MCF 10A (cell line): ENCODE measurements at places on chromosomes 5 and 9. TPM values are rescaled to one million over a fixed set of nuclear protein-coding genes. Genes with fewer than 3 reads are reported as not detected.

GRCh38 chr9:89839449-89839848 lies 234.6 kb downstream of the GADD45G start:
- no peak for DNase-seq

GRCh38 chr9:77614645-77615044 lies 33.5 kb downstream of the GNA14 start:
- DNase-seq, result no peak

DNA sequence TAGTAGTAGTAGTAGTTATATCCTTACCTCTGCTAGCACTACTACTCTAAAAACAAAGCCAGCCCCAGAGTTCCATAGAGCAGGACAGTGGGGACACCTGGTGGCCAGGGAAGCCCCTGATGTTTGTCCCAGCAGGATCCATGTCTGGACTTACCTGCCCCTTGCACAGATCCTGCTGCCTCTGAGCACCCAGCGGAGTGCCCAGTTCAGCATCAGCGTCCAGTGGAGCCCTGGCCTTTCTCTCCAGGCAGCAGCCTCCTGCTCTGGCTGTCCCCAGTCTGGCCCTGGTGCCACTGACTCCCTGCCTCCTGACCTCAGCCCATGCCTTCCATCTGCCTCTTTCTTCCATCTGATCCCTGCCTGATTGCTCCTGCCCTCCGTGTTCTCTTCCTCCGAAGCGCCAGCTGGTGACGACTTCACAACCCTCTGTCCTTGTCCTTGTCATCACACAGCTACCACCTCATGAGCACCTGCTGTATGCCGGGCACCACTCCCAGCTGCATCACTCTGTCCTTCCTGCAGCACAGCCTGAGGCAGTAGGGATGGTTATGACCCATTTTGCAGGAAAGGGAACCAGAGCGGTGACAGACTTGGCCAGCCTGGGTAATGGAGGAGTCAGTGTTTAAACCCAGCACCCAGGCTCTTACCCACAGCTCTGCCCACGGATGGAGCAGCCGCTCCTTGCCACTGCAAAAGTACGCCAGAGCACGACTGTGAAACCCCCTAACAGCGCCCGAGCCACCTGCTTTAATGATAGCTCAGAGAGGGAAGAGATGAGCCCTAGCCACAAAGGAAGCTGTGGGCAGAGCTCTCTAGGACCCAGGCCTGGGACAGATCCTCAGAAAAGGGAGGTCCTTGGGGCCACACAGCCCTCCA lies 11.5 kb downstream of the SARDH start:
- peak; percentile 61 for DNase-seq

- DNase-seq, result no peak
Measured at GRCh38 chr5:92455011-92455410, 1071.9 kb upstream of the ARRDC3 start.

DNA sequence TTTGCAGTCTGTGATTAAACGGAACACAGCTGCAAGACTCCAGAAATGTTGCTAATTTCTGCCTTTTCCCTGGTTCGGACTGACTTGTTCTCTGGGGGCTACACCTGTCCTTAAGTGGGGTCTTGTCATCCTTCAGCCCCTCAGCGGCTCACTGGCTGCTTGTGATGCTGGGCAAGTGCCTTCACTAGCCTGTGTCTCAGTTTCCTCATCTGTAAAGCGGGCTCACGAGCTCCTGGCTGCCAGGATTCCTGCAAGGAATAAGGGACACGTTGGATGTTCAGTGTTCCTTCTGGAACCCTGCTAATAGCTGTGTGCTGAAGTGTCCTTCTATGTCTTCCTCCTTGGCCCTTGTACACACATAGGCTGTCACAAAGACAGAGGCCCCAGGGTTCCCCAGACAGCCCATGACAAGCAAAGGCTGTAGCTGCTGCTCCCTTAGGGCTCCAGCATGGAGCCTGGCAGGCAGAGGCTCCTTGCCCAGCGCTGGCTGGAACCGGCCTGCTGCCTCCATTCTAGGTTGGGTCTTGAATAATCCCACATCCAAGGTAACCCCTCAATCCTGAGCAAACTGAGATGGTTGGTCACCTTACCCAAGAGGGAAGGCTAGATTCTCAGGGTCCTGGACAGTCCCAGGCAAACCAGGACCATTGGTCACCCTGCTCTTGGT lies 116.1 kb downstream of the GAPVD1 start:
- no peak for DNase-seq

GRCh38 chr5:39073767-39074016 lies 507 bp downstream of the RICTOR start:
- no peak for DNase-seq

GRCh38 chr5:79378510-79379186 lies 135.3 kb downstream of the HOMER1 start:
- no peak for DNase-seq

- DNase-seq, result no peak
Measured at GRCh38 chr5:180154821-180155364, 54.1 kb downstream of the RASGEF1C start.

Gene CRAT
- total RNA-seq, result 14.5 and 17.0 TPM in 2 replicates

DNA sequence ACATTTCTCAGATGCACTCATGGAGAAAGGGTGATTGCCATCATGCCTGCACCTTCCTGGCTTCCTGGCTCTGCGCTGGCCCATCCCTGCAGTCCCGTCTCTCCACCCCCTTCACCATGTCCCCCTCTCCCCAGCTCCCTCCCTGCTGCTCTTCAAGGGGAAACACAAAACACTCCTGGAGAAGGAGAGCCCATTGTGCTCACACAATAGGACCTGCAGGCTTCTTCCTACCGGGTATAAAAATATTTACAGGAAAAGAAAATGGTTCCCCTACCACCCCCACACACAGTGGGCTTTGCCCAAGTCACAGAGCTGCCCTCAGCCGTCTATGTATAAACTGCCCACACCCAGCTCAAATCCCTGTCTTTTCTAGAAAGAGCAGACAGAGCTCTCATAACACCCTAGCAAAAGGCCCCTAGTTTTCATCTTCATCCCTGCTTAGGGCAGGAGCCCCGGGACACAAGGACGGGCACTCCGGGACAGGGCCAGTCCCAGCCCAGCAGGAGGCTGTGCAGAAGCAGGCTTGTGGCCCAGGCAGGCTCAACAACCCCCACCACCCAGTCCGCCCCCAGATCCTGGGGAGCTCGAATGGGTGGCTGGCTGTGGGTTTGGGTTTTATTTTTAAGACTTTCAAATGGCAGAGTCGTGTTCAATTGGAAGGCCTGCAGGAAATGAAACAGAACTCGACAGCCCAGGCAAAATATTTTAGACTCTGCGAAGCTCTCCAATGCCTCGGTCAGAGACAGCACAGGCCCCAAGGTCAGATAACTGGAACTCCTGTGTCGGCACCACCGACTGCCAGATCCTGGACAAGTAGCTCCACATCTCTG lies 77.3 kb downstream of the LRSAM1 start:
- DNase-seq, result no peak

- no peak for DNase-seq
Measured at GRCh38 chr5:50435168-50435567, 5.9 kb downstream of the EMB start.

DNA sequence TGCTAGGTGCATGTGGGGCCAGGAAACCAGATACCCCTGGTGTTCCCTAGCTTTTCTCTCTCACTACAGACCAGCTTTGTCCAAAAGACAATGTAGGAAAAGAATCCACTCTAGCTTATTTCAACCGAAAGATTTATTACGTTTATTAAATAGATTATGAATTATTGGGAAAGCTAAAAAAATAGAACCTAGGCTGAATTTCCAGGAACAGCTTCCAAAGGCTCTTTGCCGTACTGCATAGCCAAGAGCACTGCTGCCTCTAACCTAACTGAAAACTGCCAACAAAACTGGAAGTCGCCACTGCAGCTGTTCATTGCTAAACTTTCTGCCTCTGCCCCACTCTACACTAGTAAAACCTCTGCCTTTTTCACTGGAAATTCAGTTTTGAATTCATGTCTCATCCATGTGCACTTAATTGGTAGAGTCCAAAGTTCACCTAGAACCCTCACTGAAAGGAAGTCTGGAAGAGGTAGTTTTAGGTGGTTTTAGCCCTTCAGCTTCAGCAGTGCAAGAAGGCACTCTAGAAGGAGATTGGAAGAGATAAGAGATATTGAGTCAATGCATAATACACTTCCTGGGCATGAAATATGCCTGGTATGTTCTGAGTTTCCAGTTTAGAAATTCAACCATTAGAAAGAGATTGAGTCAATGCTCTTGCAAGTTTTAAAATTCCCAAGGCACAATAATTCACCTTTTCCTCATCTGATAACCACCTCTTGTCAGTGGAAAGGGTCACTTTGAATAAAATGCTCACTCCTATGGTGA lies 927.9 kb downstream of the MAT2B start:
- DNase-seq, result no peak

Gene CCDC112
- total RNA-seq, result 10.3 and 10.7 TPM in 2 replicates

DNA sequence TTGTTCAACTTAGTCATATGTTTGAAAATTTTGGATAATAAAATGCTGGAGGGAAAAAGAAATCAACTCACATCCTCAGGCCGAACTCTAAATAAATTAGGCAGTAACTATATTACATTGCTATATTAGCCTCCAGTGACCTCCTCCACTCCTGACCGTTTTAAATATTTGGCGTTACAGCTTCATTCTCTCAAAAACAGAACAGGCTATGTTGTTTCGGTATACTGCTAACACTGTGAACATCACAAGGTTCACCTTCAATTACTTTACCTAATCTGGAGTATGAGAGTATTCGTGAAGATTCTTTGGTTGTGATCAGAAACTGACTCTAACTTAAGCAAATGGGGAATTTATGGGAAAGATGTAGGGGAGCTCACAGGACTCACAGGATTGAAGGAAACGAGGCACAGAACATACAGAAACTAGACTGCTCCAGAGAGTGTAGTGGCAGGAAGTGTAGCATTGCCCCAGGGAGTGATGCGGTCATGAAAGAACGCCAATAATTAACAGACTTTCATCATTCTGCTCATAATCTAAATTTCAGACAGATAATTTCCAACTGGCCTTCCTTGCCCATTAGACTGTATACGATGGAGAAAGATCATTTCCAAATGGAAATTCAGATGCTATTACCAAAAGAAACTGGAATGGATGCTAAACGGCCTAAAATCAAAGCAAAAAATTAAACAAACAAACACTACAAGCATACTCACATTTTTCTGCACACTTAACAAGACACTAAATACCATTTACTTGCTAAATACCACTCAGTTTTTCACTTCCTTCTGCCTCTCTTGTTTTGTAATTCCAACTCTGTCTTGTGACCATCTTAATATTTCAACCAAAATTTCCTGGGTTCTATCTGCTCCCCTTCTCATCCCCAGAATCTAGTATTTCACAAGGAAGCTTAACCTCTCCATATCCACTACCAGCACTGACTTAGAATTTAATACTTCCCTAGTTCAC lies 110.1 kb upstream of the LPAR1 start:
- DNase-seq, result no peak

Gene IPPK
- total RNA-seq, result 16.3 and 16.6 TPM in 2 replicates

DNA sequence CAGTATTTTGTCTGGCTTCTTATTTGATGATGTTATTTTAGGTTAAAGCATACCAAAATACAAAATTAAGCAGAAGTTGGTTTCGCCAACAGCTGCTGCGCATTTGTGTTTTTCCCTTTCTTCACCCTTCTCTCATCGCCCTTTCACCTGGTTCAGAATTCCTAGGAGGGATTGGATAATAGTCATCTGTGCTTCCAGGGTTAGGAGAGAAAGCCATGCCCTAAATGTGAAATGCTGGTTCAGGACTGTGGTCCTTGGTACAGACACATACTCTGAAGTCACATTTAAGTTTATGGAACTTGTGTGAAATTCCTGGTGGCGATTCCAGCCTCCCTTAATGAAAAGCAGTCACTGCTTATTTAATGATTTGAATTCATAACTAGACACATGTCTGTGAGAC lies 7.7 kb downstream of the MAST4 start:
- DNase-seq, result no peak

Gene ARL14EPL
- not detected in 2 replicates for total RNA-seq

Gene PFN3
- not detected in 2 replicates for total RNA-seq

Gene SV2C
- total RNA-seq, result not detected in 2 replicates

Gene GRIA1
- total RNA-seq, result not detected in 2 replicates

Gene ARHGEF28
- total RNA-seq, result 27.2 and 34.8 TPM in 2 replicates

Gene IL4
- total RNA-seq, result not detected in 2 replicates

DNA sequence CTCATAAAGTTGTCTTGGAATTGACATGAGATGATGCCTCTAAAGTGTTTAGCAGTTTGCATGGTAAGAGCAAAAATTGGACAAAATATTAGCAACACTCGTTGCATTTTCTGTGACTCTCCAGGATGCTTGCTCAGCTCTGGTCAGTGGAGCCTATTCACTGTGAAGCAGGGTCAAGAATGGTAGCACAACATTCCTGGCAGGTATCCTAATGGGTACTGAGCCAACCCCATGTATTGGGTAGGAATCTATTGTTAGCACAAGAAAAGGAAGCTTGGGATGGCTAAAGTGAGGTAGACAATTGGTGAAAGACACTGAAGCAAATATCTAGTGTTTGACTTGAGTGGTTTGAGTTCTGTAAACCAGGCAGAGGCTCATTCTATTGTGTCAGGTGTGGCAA lies 10.4 kb upstream of the ACTBL2 start:
- peak; percentile 67 for DNase-seq

DNA sequence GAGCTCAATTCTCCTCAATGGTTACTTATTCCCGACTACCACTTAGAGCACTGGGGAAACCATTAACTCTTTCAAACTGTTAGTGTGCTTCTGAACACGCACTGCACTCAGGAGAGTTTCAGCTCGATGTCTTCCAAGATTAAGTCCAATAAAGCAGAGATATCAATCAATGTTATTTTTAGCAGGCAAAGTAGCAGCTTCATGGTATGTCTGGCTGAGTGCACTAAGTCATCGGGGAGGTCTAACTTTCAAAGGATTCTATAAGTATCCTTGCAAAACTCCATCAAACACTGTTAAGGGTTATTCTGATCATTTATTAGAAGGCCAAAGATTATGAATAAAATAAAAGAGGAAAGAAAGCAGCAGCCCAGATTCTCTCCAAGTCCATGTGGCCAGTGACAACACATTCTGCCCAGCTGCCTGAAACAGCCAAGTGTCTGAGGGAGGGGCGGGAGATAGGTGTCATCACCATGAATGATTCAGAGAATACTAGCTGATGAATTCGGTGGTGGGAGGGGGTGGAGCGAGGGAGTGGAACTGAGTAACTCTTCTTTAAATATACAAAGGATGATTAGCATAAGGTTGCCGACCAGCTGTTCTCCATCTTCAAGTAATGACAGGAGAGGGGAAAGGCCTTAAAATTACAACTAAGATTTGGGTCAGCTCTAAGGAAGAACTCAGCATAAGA lies 21.3 kb downstream of the NREP start:
- DNase-seq, result peak; percentile 79
